CD4-positive, alpha-beta T cell treated with Interleukin-4 for 1 hour (primary cell): ENCODE measurements at places on chromosomes 5 and 9.
A peak's percentile ranks its signal among the peaks of the same experiment; 100 is the strongest.

DNA sequence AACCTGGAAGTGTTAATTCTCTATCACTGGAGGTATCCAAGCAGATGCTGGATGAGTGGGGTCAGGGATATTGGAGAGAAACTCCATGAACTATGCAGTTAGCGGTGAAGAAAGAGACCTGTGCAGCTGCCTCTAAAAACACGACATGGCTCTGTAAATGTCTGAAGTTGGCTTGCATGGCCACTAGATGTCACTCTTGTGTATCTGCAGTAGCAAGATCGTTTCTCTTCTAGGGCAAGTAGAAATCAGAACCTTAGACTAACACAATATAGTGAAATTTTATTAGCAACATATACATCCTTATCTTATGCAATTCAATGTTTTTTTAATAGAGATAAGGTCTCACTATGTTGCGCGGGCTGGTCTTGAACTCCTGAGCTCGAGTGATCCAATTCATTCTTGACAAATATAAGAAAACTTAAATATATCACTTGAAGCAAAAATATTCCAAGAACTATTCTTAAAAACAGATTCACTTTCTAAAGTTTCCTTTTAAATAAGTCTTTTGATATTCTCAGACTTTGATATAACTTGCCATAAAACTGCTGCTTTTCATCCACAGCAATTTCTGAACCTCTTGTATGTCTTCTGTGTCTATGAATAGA lies 2.9 kb downstream of the OR2S2 start:
- peak; percentile 61 for DNase-seq

- no peak for DNase-seq
Measured at GRCh38 chr9:102778746-102779145, 216.4 kb upstream of the CYLC2 start.

DNA sequence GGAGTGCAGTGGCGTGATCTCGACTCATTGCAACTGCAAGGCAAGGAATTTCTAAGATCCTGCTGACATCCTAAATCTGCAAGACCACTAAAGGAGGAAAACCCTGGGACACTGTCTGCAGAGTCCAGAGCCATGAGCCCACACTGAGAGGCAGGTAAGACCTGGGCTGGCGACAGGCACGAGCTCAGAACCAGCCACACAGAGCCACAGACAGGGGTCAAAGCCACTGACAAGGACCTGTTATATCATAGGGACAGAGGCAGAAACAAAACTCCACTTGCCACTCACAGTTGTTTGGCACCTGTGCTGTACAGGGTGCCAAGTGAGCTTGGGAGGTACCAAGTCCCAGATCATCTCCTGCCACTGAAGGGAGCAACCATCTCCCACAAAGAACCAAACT lies 34.2 kb downstream of the IPPK start:
- no peak for DNase-seq

DNA sequence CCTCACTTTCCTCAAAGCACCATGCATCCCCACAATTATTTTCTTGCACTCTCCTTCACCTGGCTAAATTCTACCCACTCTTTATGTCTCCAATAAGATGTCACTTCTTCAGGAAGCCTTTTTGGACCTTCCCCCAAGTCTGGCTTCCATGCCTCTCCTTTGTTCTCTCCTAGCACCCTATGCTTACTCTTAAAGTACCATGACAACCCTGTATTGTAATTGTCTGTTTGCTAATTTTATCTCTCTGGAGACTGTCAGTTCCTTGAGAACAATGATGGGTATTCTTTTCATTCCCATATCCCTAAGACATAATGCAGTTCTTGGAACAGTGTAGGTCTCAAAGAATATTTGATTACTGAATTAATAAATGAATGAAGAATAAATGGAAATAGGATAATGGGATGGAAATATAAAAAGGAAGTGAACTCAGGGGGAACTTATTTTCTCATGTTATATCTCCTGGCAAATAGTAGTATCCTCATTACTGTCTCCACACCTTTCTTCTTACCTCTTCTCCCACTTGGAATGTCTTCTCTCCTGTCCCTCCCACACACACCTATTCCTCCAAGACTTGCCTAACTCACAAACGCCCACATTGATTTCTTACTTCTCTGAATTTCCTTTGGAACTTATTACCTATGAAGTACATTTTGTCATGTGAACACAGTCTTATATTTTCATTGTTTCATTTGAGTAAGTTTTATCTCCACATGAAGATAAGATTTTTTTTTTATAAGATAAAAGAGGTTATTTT lies 499.1 kb downstream of the NFIB start:
- DNase-seq = no peak

DNA sequence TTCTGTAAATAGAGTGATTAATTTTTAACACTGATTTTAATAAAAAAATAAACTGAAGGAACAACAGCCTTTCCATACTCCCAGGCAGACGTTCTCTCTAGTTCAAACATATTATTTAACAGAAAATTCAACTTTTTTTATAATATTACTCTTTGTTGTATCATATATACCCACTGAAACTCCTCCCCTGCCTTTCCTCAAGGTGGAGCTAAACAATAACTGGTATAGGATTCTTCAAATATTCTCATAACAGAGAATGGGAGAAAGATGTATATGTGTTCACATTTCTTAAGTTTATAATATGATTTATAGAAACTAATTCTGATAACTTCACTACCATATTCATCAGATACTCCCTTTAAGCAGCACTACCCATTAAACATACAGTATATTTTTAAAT lies 83.4 kb downstream of the CYLC2 start:
- no peak for DNase-seq

DNA sequence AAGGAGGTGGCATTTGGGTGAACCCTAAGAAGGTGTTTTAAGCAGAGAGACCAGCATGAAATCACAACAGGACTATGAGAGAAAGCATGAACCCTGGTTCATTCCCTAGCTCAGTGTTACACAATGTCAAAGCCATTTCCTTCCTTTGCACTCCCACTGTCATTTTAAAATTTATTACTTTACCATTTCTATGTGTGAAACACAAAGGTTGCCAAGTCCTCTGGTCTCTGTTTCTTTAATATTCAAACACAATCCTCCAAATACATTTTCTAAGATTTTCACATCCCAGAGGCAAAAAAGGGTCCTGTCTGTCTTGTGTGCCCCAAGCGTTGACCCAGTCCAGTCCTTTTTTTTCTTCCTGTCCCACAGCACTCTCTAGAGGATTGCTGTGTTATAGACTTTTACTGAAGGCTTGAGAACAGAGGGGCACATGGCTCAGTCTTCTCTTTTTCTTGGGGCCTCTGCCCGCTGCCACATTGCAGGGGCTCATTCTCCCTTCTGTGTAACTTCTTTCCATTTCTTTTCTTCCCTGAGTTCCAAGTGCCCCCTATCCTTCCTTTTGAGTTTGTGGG lies 78.6 kb upstream of the SLC28A3 start:
- DNase-seq = no peak

DNA sequence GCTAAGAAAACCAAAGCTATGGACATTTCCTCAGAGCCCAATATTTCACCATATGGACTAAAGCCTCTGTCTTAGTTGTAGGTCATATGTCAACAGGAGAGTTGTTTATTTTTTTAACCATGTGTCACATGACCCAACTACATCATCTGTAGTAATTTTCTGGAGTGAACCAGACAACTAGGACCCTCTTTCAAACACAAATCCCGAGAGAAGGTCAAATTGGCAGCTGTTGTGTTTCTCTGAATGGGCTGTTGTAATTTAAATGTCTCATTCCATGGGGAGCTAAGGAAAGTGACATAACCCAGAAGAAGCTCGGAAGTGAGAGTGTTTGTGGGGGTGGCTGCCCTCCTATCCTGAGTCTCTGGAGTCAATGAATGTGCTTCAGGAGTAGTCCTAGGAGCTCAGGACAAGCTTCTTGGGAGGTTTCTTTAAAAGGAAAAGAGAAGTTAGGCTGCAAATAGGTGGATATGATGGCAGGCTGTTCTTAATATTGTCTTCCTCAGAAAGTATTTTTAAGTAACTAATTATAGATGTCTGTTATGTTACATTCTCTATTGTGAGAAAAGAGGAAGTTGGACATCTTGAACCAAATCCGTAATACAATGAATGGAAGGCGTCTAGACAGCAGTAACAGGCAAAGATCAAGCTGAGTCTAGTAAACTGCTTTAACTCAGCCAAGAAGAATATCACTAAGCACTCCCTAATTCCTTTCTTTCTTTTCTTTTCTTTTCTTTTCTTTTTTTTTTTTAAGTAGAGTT lies 50.1 kb downstream of the TMEM167A start:
- no peak for DNase-seq

- no peak for DNase-seq
Measured at GRCh38 chr5:157050050-157050449, 8.9 kb downstream of the HAVCR1 start.

DNA sequence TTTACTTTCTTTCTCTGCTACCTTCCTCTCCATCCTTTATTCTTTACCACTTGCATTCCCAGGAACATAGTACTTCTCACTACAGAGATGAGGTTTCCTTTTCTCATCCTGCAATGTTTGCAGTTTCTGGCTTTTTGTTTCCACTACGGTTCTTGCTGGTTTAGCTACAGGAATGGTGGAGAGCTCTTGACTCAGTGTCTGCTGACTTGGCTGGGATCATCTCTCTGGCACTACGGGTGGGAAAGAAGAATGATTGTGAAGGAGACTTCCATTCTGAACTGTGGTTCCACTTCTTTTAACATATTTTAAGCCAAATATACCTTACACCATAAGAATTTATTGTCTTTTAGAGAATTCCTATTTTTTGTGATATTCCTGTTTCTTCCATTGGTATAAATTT lies 65.1 kb downstream of the NREP start:
- DNase-seq = no peak

DNA sequence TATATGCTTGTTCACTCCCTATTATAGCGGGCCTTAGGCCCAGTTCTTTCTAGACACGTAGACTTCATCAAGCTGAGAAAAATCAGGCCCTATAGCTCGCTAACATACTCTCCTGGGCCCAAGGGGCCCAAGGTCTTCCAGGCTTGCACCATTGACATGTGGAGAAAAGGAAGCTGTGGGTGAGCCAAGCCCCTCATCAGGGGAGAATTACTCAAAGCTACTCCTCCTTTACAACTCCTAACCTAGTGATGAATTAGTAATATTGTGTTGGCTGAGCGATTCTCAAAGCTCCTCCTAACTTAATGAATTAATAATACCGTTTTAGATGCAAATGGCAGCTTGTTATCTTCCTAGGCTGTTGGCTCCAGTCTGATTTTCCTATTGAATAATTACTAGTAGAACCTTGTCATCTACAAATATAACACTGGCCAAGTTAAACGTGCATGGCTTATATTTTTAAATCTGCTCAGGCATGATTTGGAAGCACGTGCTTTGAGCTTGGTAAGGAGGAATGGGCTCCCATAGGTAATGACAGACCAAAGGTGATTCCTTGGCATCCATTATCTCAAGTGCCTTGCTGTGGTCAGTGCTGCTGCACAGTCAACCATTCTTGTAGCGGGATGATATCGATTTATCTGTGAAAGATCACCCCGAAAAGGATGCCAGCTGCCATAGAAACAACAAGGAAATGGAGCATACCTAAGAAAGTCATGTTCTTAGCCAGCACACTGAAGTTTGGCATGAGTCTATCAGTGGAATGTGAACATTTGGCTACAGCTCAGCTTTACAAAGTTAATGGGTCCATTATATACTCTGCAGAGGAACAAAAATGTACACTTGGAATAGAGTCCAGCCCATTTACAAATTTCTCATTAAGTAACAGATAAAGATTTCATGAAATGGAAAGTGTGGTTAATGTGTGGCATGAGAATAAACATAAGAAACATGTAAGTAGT lies 23.8 kb downstream of the LVRN start:
- DNase-seq = no peak

- DNase-seq = no peak
Measured at GRCh38 chr9:123485216-123485615, 129.2 kb downstream of the CRB2 start.

- no peak for DNase-seq
Measured at GRCh38 chr9:91328186-91328585, 33.5 kb downstream of the AUH start.

DNA sequence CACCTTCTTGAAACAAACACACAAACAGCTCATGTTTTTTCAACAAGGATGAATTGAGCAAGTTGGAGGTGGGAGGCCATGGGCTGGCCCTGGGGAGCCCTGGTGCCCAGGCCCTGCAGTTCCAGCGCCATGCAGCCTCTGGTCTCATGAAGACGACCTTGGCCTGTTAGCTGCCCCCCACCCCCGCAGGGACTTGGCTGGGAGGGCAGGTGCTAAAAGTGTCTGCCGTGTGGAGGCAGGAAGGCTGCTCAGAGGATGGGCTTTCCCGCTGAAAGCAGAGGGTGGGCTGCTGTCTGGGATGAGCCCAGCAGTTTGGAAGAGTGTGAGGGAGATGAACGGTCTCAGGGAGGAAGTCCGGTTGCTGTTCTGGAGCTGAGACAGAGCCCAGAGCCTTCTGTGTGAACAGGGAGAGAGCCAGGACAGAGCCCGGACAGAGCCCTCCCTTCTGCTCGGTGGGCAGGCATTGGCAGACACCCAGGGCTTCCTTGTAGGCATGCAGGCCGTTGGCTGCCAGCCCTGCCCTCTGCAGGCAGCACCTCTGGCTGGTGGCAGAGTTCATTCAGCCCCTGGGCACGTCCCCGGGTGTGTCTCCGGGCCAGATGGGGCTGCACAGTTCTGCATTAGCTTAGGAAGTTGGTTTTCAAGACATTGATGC lies 18.7 kb downstream of the ROPN1L start:
- no peak for DNase-seq

DNA sequence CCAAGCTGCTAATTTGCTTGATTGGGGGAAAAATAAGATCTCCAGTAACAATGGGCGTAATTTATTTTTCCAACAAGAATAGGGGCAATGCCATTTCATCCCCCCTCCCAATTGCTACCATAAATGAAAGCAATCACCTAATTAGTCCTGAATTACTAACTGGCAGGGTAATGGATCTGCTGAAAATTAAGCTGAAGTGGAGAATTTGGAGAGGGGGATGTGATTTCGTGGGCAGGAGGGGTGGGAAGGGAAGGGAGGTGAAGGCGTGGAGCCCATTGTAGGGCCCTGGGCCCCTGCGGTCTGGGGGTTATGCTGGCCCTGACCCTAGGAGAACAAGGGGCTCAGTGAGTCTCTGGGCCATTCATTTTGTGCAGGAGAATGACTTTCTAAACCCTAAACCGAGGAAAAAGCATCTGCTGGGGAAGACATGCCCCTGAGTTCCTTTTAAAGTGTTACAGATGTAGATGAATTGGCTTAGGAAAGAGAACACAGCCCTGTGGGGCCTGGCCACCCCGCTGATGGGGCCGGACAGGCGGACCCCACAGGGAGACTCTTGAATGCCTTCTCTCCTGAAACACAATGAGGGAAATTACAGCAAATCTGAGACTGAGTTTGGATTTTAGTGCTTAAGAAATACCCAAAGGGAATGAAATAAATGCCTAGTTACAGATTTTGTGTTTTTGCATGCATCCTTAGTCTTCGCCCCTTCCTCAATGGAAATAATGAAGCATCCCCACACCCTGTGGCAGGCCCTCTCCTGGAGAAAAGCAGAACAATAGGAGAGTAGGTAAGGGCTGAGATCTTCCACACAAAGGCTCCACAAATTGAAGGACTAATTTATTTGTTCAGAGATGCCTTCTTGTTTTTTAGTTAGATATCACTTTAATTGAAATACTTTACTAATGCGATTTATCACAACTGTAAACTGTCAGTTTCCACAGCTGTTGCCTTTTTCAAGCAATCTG lies 143.2 kb downstream of the PSAT1 start:
- no peak for DNase-seq

- peak; percentile 9 for DNase-seq
Measured at GRCh38 chr5:16585041-16585667, 31.6 kb downstream of the RETREG1 start.

- DNase-seq = no peak
Measured at GRCh38 chr5:34804913-34805312, 34.1 kb upstream of the TTC23L start.

- no peak for DNase-seq
Measured at GRCh38 chr5:139446956-139447779, 7.8 kb upstream of the DNAJC18 start.
